ENCODE measurements at places on chromosomes 2 and 18. TPM values are rescaled to one million over a fixed set of nuclear protein-coding genes. Genes with fewer than 3 reads are reported as not detected.

- no peak for DNase-seq
These were observed 36.8 kb upstream of the ATP8B1 start for GRCh38 chr18:57839942-57840381.

DNA sequence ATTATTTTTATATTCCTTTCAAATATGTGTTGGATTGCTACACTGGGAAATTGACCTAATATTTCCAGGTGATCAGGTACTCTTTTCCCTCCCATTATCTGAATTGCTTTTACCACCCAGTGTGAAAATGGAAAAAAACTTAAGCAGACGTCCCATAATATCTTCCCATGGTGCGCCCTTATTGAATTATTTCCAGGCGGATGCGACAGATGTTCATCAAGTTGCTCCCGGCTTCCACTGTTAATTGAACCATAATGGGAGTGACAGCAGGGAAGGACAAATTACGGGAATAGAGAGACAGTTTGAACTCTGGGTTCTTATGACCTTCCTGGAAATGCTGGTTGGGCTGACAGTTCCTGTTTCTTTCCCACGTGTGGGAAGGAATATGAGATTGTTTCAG, 93.3 kb downstream of the THSD7B start:
- DNase-seq: no peak

DNA sequence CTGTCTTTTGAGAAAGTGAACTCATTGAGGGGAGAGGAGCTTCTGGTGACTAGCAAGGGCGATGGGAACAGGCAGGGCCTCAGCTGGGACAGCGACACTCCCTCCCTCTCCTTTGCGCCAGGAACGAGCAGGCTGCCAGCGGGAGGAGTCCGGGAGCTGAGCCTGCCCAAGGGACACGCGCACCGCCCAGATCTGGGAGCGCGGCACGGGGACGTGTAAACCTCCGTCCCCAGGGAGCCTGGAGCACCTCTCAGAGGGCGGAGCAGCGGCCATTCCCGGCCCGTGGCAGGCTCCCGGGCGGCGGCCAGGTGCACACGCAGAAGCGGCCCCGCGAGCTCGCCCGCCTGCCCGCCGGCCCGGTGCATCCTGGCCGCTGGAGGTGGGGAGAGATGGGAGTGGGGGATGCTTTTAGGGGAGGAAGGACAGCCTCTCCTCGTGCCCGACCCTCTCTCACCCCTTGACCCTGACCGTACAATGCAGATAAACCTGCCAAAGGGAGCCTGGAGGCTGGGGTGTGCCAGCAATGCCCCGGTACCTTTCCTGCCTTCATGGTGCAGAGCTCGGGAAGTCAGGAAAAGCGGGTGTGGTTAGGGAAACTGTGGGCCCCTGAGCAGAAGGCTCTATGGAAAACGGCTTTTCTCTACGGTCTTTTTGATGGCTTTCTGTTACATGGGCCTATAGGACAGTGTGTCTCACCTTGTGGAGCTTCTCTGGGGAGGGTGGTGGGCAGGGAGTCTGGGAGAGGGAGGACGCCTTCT, 2.2 kb downstream of the AQP4 start:
- no peak for DNase-seq

- DNase-seq: no peak
These were observed 45.4 kb upstream of the LRATD1 start for GRCh38 chr2:14587119-14587518.

GRCh38 chr18:59150236-59150635, 10.6 kb downstream of the SEC11C start:
- no peak for DNase-seq

DNA sequence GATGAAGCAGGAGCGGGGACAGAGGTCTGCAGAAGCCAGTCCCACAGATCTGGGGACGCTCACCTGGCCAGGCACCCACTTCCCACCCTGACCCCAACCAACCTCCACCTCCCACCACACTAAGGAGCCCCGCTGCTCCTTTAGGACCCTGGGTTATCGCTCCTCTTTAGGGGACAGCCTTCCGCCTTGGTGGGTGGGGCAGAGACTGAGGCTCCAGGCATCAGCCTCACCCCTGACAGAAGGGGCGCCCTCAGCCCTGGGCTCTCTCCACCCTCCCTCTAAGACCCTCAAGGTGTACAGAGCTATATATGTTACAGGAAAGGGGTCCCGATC, 33.5 kb upstream of the SLC66A3 start:
- DNase-seq: no peak

DNA sequence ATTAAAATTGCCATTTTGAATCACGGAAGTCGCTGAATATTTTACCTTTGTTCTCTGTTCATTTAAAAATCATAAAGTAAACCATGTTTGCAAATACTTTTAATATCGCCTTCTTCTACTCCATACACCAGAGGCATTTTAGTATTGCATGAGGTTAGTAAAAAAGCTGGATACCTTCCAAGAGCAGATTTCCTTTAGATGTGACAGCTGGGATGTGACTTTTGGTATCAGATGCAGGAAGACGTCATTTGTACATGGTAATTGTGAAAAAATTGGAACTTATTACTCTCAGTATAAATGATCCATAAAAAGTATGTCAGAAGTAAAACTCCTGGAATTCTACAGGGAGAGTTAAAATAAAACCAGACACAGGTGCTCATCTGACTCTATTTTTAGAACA, 89.5 kb downstream of the SLC4A10 start:
- DNase-seq: no peak

GRCh38 chr2:64943387-64944150, 45.6 kb upstream of the SLC1A4 start:
- DNase-seq: no peak

GRCh38 chr2:230907361-230908091, 17.5 kb downstream of the GPR55 start:
- no peak for DNase-seq

DNA sequence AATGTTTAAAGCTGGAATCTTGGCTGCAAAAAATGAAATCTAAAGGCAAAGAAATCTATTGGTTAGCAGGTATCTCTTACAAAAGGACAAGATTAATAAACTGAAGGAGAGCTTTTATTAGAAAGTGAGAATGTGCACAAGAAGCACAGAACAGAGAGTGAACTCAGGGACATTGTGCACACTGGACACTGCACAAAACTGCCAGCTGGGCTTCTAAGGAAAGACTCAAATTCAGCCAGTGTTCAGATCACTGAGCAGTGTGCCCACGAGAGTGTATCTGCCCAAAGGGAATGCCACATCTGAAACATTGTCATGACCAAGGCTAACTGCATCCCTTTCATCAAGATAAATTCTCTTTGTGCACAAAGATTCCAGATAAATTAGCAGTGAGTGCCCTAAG, 129.7 kb upstream of the KCNH7 start:
- no peak for DNase-seq

DNA sequence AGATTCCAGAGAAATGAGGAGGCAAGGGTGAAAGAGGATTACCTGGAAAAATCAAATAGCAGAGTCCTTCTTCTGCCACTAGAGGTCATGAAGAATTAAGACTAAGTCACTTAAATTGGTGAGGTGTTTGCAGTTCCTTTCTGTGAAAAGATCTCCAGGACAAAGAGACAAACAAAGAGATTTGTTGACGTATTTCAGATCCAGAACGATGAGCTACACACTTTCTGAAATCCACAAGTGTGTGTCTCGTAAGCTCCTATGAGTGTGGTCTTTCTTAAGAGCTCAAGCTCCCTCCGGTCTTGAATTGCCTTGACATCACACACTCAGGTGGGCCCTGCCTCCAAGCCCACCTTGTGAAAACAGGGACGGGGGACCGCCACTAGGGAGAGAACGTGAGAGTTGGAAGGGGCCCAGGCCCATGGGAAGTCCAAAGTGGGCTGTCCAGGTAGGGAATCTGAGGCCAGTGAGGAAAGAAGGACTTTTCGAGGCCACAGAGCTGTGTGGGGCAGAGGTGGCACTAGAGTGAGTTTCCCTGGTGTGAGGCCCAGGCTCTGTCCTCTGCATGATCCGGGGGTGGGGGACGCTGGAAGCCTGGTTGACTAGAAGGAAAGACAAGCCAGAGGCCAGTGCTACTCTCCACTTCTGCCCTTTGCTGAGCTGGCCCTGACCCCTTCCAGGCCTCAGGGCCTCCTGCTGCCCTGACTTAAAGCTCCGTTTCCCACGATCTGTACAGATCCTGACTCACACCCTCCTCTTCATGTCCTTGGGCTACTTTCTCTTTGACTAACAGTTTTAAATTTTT, 168.1 kb upstream of the NCK2 start:
- peak; percentile 22 for DNase-seq

GRCh38 chr18:3508576-3509549, 58.9 kb downstream of the TGIF1 start:
- no peak for DNase-seq

DNA sequence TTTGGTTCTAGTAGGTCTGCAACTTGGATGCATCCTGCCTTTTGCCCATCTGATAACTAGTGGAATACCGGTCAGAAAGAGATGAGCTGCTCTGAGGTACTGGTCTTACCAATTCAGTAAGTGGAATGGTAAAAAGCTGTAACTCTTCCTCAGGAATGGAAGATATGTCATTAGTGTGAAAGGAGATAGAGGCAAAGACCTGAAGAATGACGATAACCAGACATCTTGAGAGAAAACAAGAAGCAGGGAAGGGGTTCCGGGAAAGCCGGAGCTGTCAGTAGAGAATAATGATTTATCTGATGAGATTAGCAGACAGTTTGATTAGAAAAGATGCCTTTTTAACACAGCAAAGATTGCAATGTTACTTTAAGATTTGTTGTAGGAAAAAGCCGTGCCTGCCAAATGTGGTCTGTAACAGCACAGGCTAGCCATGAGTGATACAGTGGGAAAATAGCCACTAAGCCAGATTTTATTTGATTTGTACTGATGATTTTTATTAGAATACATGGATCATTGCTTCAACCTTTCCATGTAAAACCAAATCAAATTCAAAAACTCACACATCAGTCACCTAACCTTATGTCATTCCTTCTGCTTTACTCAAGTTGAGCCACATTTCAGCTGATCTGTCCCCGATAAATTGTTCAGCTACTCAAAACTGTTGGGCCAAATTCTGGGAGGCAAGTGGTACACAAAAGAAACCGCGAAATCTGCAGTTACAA, 110.0 kb downstream of the TCF4 start:
- no peak for DNase-seq

- DNase-seq: no peak
These were observed 286.5 kb upstream of the SYT4 start for GRCh38 chr18:43563780-43564179.

- peak; percentile 52 for DNase-seq
These were observed 2.4 kb downstream of the CASP8 start for GRCh38 chr2:201262718-201263117.

GRCh38 chr2:109629867-109630266, 15.7 kb downstream of the SOWAHC start:
- DNase-seq: no peak

The CDC42EP3 gene
- 28.9 TPM for total RNA-seq

The IHH gene
- 0.14 TPM for total RNA-seq

The BUB1 gene
- 76.9 TPM for total RNA-seq

The RNU2-63P gene
- 11.0 TPM for total RNA-seq

The CRACDL gene
- total RNA-seq: 0.79 TPM

The EMILIN1 gene
- 1.0 TPM for total RNA-seq

The PROC gene
- 0.42 TPM for total RNA-seq

The KCNF1 gene
- total RNA-seq: not detected

The RSAD2 gene
- 17.8 TPM for total RNA-seq

The TUBB8B gene
- not detected for total RNA-seq

The STAT4 gene
- total RNA-seq: 104 TPM

Measured in activated T-cell treated with anti-CD3 and anti-CD28 coated beads, Interleukin-2, amount 50 U/mL, for 72 hours (primary cell).